ENCODE measurements at places on chromosomes 5 and 9.

DNA sequence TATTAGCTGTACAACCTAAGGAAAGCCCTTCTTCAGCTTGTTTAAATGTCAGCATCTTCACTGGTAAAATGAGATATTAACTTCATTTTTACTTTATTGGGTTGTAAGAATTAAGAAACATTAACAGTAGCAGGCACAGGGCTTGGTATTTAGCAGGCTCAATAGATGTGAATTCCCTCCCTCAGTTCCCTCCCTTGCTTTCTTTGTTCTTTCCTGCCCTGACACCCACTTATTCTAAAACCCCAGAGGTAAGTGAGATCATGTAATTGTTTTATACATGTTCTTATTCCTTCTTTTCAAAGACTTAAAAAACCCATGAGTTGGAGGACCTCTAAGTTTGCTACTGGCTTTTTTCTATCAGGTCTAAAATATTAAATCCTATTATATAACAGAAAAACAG is 73.3 kb upstream of the IFNK start:
- no peak for DNase-seq

DNA sequence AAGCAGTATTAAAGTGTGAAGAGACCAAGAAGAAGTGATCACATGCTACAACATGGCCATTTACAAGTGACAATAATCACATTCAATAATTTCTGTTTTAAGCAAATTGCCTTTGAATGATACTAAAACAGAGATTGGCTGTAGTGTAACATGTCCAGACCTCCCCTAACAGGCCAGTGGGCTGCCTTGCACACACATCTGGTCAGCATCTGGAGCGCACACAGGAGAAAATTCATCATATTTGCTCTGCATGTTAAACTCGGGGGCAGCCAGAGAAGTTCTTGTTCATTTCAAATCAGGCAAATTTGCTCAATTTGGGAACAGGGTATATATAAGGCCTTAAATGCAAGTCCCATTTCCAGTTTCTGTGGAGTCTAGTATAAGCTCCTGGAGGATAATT is 111.1 kb upstream of the FBXL7 start:
- DNase-seq, result no peak

DNA sequence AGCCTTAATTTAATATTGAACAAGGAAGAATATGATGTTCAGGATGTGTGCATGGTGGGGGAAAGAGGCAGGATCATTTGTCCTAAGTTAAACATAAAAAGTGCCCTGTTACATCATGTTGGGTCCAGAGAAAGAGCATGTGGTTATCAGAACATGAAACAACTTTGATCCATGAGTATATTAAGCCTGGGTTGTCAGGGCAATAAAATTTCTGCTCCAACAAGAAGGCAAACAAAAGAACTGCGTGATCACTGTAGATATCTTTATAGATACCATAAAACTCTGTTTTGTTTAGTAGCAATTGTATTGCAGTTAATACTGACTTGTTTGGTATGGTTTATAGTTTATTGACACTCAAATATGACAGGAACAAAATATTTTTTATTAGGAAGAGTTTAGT is 35.2 kb downstream of the PCA3 start:
- DNase-seq, result no peak

DNA sequence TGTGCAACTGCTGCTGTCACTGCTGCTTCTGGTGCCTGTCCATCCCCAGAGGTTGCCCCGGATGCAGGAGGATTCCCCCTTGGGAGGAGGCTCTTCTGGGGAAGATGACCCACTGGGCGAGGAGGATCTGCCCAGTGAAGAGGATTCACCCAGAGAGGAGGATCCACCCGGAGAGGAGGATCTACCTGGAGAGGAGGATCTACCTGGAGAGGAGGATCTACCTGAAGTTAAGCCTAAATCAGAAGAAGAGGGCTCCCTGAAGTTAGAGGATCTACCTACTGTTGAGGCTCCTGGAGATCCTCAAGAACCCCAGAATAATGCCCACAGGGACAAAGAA is 265 bp downstream of the CA9 start:
- no peak for DNase-seq

GRCh38 chr5:66932457-66932856 is 264.1 kb downstream of the CD180 start:
- DNase-seq, result no peak

GRCh38 chr5:75200776-75201175 is 35.9 kb downstream of the ANKRD31 start:
- DNase-seq, result no peak

DNA sequence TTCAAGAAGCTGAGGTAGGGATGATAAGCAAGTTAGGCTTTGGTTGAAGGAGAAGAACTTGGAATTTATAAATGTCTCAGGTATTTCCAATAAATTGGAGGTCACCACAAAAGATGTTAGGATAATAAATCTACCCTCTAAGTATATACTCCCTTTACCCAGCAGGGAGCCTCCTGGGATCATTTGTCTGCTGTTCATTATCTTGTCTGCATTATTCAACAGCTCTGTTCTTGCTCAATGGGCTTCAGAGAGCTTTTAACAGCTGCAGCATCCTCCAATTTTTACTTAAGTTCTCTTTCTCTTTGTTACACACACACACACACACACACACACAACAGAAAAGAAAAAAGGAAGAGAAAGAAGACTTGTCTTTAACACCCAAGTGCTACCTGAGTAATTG is 51.7 kb upstream of the VPS13A start:
- no peak for DNase-seq

GRCh38 chr9:23907343-23907742 is 81.3 kb upstream of the ELAVL2 start:
- no peak for DNase-seq

- no peak for DNase-seq
These were observed 573.7 kb upstream of the DAB2 start for GRCh38 chr5:39998518-39998917.

GRCh38 chr5:177496727-177497291 is 595 bp downstream of the PDLIM7 start:
- DNase-seq, result no peak

GRCh38 chr5:50711280-50711679 is 44.8 kb downstream of the PARP8 start:
- DNase-seq, result peak; percentile 68

DNA sequence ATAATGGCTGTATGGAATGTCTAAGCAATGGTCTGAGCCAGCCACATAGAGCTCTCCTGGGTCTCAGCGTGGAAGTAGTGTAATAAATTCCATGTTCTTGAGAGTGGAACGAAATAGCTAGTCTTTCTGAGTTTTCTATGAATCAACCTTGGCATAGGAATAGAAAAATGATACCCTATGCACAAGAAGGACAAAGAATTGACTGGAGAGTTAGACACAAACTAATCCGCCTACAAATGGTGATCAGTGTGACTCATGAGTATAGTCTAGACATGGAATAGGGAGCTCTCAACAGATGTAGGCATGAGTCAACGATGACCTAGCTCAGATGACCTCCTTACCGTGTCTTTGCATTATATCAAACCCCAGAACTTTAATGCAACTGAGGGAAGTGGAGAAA is 256.8 kb upstream of the GRIN3A start:
- DNase-seq, result no peak

- no peak for DNase-seq
These were observed 30.7 kb upstream of the CORO2A start for GRCh38 chr9:98222885-98223691.

DNA sequence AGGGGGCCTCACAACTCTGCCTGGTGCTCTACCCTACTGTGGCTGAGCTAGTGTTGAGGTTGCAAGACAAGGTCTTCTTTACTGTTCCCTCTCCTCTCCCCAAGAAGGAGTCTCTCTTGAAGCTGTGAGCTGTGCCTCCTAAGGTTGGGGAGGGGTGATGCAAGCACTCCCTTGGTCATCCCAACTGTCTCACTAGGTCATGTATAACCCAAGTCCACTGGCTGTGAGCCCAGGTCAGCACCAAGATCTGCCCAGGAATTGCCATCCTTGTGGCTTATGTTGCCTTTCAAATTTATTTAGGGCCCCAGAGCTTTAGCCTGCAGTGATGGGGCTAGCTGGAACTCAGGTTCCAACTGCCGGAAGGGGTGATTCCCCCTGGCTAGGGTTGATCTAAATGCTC is 10.3 kb upstream of the YTHDC2 start:
- no peak for DNase-seq

- DNase-seq, result no peak
These were observed 10.3 kb downstream of the CDC37L1 start for GRCh38 chr9:4689687-4690104.

GRCh38 chr9:125821078-125821477 is 73.9 kb downstream of the PBX3 start:
- no peak for DNase-seq
